ENCODE measurements at places on chromosomes 16 and 17. TPM values are rescaled to one million over a fixed set of nuclear protein-coding genes. Genes with fewer than 3 reads are reported as not detected.

SALL1 gene
- 126 TPM for polyA plus RNA-seq

OGFOD1 gene
- 42.2 TPM for polyA plus RNA-seq

AIPL1 gene
- polyA plus RNA-seq = 0.07 TPM

JPH3 gene
- polyA plus RNA-seq = 0.76 TPM
